ENCODE measurements at places on chromosomes 12 and 14.

GRCh38 chr12:49050507-49051372, 9.9 kb downstream of the KMT2D start:
- H3K27me3 ChIP-seq: no peaks in the 10 kb centered on the region
- H3K27ac ChIP-seq: no peak overlapping the region
- no peak for DNase-seq
- H3K4me1 ChIP-seq: peaks cover 14% of the 10 kb centered on the region
- H3K36me3 ChIP-seq: peaks cover 72% of the 10 kb centered on the region
- H3K4me3 ChIP-seq: no peak overlapping the region

GRCh38 chr12:131250028-131250950, 296.6 kb downstream of the ADGRD1 start:
- H3K4me1 ChIP-seq: no peaks in the 10 kb centered on the region
- no peak overlapping the region for H3K4me3 ChIP-seq

GRCh38 chr14:26526137-26526536, 71.7 kb downstream of the NOVA1 start:
- DNase-seq: no peak
- H3K4me1 ChIP-seq: no peaks in the 10 kb centered on the region
- no peaks in the 10 kb centered on the region for H3K36me3 ChIP-seq
- no peaks in the 10 kb centered on the region for H3K27me3 ChIP-seq

DNA sequence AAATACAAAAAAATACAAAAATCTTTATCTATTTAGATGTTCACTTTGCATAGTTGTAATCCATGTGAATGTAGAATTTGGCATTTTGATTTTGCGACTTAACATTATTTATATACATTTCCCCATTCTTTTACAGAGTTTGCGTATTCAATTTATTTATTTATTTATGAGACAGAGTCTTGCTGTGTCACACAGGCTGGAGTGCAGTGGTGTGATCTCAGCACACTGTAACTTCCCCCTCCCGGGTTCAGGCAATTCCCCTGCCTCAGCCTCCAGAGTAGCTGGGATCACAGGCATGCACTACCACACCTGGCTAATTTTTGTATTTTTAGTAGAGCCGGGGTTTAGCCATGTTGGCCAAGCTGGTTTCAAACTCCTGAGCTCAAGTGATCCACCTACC, 25.3 kb upstream of the STRN3 start:
- peaks cover 6% of the 10 kb centered on the region for H3K4me1 ChIP-seq
- no peak for DNase-seq
- no peak overlapping the region for H3K27ac ChIP-seq
- no peak overlapping the region for H3K4me3 ChIP-seq
- H3K36me3 ChIP-seq: peaks cover 2% of the 10 kb centered on the region

DNA sequence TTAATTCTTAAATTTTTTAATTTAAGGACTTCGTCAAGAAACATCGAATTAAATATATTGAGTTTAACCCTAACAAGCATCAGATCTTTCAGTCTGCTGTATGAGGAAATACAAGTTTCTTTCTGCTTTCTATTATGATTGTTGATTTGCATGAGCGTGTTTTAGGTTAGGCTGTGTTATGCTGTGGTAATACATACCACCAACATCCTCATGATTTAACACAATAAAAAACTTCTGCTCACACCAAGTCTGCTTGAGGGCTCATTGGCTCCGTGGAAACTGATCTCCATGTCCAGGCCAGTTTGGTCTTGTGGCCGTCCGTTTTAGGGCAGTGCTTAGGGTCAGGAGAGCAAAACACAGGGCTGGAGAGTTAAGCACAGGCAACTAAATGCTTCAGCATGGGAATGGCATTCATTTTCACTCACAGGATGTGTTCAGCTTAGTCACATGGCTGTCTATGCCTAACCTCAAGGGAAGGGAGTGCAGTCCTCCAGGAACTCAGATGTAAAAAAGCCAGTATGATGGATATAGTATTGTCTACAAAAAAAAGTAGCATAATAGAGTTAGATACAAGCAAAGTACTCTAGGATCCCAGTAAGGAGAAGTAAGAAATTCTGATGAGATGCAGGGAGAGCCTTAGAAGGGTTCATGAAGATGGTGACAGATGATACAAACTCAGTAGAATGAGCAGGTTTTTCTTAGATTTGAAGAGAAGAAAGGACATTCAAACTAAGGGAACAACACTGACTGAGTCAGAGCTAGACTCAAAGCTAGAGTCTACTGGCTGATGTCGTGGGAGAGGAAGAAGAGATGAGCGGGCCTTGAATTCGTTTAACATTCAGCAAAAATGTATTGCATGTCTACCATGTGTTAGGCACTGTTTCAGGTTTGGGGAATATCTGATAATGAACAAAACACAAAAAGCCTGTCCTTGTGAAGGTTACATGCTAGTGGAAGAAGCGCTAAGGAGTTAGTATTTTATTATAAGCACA, 16.3 kb downstream of the MARK3 start:
- no peak overlapping the region for H3K4me3 ChIP-seq
- no peaks in the 10 kb centered on the region for H3K27me3 ChIP-seq
- peak; percentile 28 for DNase-seq

- H3K4me1 ChIP-seq: no peaks in the 10 kb centered on the region
- no peak for DNase-seq
- no peak overlapping the region for H3K4me3 ChIP-seq
- no peak overlapping the region for H3K27ac ChIP-seq
These were observed 316.0 kb downstream of the CCDC91 start for GRCh38 chr12:28506271-28506670.

GRCh38 chr12:75840994-75841355, 190.6 kb downstream of the PHLDA1 start:
- no peaks in the 10 kb centered on the region for H3K36me3 ChIP-seq
- no peak overlapping the region for H3K4me3 ChIP-seq
- DNase-seq: no peak
- H3K4me1 ChIP-seq: peaks cover 6% of the 10 kb centered on the region

DNA sequence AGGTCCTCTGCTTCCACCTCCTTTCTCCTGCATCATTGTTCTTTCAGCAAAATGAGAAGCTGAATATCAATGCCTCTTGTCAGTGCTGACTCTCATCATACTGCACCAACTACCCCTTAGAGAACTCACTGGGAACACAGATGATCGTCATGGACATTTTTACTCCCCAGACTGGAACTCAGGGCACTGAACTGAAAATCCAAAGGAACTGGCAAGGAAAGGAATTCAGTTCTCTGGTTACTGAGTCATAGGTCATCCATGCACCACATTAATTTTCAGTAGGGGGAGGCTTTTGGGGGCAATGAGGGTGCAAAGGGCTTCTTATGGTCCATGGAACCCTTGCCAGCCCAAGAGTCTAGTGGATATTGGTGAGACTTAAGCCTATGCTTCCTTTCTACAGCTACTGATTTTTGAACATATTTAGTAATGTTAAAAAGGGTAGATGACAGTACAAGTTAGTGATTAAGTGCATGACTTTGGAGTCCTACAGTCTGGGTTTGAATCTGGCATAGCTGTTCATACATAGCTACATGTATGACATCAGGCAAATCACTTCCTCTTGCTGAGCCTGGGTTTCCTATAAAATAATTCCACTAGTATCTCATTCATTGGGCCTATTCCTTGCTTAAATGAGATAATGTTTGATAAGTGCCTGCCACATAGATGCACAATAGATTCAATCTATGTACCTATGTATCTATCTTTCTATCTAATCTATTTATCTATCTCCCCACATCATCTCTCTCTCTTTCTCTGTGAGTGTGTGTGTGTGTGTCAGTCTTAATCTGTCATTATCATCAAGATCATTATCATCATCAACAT, 29.2 kb downstream of the BBS10 start:
- no peaks in the 10 kb centered on the region for H3K4me1 ChIP-seq
- H3K27me3 ChIP-seq: peaks cover 7% of the 10 kb centered on the region
- H3K36me3 ChIP-seq: no peaks in the 10 kb centered on the region
- DNase-seq: no peak
- H3K4me3 ChIP-seq: no peak overlapping the region
- H3K27ac ChIP-seq: no peak overlapping the region

- peaks cover 5% of the 10 kb centered on the region for H3K36me3 ChIP-seq
- H3K27me3 ChIP-seq: peaks cover 51% of the 10 kb centered on the region
- DNase-seq: no peak
- peaks cover 35% of the 10 kb centered on the region for H3K4me1 ChIP-seq
- no peak within 1 kb of the TSS for H3K4me3 ChIP-seq
- no peak within 1 kb of the TSS for H3K27ac ChIP-seq
These were observed at the start of gene DHH for GRCh38 chr12:49094160-49094974. Gene DHH (minus strand): TSS chr12:49094801. CDS start chr12:49094512, 289 bp downstream.

DNA sequence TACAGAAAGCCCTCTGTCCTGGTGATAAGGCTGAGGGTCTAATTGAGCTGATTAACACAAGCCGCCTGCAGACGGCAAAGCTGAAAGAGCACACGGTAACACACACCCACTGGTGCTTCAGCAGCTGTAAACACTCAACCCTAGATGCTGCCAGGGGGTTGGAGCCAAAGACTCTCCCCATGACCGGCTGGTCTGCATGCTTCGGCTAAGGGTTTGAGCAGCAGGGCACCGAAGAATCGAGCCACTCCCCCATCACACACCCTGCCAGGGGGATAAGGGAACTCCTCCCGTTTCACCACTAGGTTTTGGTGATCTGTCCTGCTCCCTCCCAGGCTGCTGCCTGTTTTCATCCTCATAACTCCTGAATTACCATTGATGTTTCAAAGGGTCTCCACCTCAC, 141.0 kb upstream of the OVCH1 start:
- no peak for DNase-seq
- H3K27ac ChIP-seq: no peak overlapping the region
- H3K4me3 ChIP-seq: no peak overlapping the region
- H3K36me3 ChIP-seq: no peaks in the 10 kb centered on the region
- H3K27me3 ChIP-seq: peaks cover 3% of the 10 kb centered on the region

DNA sequence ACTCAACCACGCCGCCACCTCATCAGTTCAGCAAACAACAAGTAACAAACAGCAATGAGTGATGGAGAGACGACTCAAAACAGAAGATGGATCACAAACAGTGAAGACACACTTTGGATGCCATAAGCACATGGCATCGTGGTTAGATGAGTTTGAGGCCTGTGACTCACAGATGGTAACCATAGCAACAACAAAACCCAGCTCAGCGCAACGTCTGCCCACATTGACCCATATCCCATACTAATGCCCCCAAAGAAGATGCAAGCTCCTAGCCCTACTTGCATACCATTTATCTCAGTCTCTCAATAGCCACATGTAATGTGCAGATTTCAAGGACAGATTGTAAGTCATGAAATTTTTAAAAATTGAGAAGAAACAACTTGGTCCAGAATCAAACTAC, 1322.3 kb upstream of the TMEM132C start:
- H3K27ac ChIP-seq: no peak overlapping the region
- no peaks in the 10 kb centered on the region for H3K27me3 ChIP-seq
- peak; percentile 1 for DNase-seq
- no peak overlapping the region for H3K4me3 ChIP-seq
- H3K4me1 ChIP-seq: no peaks in the 10 kb centered on the region

- DNase-seq: no peak
- no peaks in the 10 kb centered on the region for H3K36me3 ChIP-seq
- no peaks in the 10 kb centered on the region for H3K4me1 ChIP-seq
- H3K4me3 ChIP-seq: no peak overlapping the region
- no peak overlapping the region for H3K27ac ChIP-seq
- H3K27me3 ChIP-seq: no peaks in the 10 kb centered on the region
These were observed 211.5 kb upstream of the CPNE8 start for GRCh38 chr12:39116861-39117260.

DNA sequence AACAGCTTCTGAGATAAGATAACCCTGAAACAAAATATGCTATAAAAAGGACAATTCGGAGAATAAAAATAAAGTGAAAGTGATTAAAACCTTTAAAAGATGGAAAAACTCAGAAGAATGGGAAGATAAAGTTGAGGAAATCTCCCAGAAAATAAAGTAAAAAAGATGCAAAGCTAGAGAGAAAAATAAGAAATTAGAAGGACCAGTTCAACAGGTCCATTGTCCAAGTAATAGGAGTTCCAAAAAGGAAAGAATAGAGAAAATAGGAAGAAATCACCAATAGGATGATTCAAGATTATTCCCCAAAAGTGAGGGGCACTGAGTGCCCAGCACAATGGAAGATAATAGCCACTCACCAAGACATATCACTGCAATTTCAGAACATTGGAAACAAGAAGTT, 4.8 kb upstream of the PRPF40B start:
- H3K27me3 ChIP-seq: peaks cover 35% of the 10 kb centered on the region
- no peak for DNase-seq
- H3K27ac ChIP-seq: no peak overlapping the region
- H3K4me1 ChIP-seq: peaks cover 25% of the 10 kb centered on the region

DNA sequence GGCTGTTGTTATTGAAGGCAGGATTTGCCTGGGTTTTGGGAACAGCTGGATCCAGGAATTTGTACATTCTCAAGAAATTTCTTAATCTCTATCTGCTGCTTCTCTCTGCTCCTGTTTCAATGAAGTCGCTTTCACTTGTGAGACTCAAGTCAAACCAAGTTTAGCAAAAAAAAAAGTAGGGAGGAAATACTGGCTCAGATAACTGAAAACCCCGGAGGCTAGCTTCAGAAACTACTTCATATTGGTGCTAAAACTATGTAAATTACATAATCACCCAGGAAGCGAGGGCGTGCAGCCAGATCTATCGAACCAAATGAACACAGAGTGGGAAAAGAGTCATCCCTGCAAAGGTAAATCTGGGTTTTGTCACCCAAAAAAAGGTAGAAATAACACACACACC, 68.3 kb upstream of the FICD start:
- no peaks in the 10 kb centered on the region for H3K4me1 ChIP-seq
- no peaks in the 10 kb centered on the region for H3K36me3 ChIP-seq
- peaks cover 10% of the 10 kb centered on the region for H3K27me3 ChIP-seq
- no peak overlapping the region for H3K27ac ChIP-seq
- no peak overlapping the region for H3K4me3 ChIP-seq

- peaks cover 15% of the 10 kb centered on the region for H3K4me1 ChIP-seq
- H3K27me3 ChIP-seq: peaks cover 19% of the 10 kb centered on the region
These were observed 14.4 kb downstream of the LRCOL1 start for GRCh38 chr12:132596016-132596415.

GRCh38 chr14:78798757-78799156, 628.6 kb downstream of the NRXN3 start:
- H3K4me3 ChIP-seq: no peak overlapping the region
- no peak for DNase-seq
- no peaks in the 10 kb centered on the region for H3K27me3 ChIP-seq

DNA sequence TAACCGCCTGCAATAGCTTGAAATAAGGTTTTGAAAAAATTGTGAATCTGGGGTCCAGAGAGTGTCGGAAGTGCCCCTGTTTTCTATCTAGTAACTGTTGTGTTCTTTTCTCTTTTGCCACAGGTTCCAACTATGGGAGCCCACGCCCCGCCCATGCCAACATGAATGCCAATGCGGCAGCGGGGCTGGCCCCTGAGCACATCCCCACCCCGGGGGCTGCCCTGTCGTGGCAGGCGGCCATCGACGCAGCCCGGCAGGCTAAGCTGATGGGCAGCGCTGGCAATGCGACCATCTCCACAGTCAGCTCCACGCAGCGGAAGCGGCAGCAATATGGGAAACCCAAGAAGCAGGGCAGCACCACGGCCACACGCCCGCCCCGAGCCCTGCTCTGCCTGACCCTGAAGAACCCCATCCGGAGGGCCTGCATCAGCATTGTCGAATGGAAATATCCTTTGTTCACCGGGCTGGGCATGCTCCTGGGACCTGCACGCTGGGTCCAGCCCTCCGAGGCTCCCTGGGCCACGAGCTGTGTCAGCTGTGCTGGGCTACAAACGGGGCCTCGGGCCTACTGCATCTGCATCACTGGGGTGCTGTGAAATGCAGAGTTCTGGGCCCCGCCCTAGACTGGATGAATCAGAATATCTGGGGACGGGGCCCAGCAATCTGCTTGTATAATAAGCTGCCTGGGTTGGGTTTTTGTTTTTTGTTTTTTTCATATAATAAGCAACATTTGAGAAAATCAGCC, 62.5 kb downstream of the CACNA1C start:
- H3K36me3 ChIP-seq: no peaks in the 10 kb centered on the region
- H3K4me1 ChIP-seq: no peaks in the 10 kb centered on the region
- H3K4me3 ChIP-seq: no peak overlapping the region
- no peak for DNase-seq
- no peaks in the 10 kb centered on the region for H3K27me3 ChIP-seq
- H3K27ac ChIP-seq: no peak overlapping the region
